ENCODE measurements at places on chromosomes 4 and X. TPM values are rescaled to one million over a fixed set of nuclear protein-coding genes. Genes with fewer than 3 reads are reported as not detected.

Gene ADGRL3
- 0.06 TPM for total RNA-seq

Gene PIR
- total RNA-seq = 24.3 TPM

Gene GPR82
- 0.44 TPM for total RNA-seq

Gene UNC5C
- total RNA-seq = 0.50 TPM

Gene MTMR8
- total RNA-seq = 0.56 TPM

Gene TAF7L
- 0.31 TPM for total RNA-seq

Gene PRKX
- total RNA-seq = 1.7 TPM

Gene PLXNB3
- total RNA-seq = 0.55 TPM

Gene GPR50
- not detected for total RNA-seq

Gene MAGEA11
- not detected for total RNA-seq

Gene NDST4
- not detected for total RNA-seq

Gene CT45A1
- not detected for total RNA-seq

Gene ATP1B4
- not detected for total RNA-seq

Gene MAGEA4
- total RNA-seq = not detected

Gene TASL
- total RNA-seq = 1.3 TPM

Gene NEIL3
- total RNA-seq = 0.13 TPM

Gene TMEM255A
- total RNA-seq = not detected

Gene GAGE12F
- total RNA-seq = not detected

Gene PPBP
- total RNA-seq = not detected

Gene SMC1A
- 27.4 TPM for total RNA-seq

Gene UGT2B11
- 0.29 TPM for total RNA-seq

Gene SGMS2
- 67.8 TPM for total RNA-seq

Gene TMEM150C
- 5.9 TPM for total RNA-seq

Gene FGFR3
- total RNA-seq = 22.3 TPM

Gene C1QTNF7
- total RNA-seq = 0.18 TPM

Gene SPANXA2
- total RNA-seq = not detected

Gene GJB1
- total RNA-seq = 160 TPM

Gene TLR1
- total RNA-seq = 10.5 TPM

Gene HSFX4
- not detected for total RNA-seq

Gene SCFD2
- total RNA-seq = 7.6 TPM

Gene TCEAL6
- not detected for total RNA-seq

Gene SOWAHB
- total RNA-seq = 5.1 TPM

Gene FAM47A
- total RNA-seq = not detected

Gene P2RY10
- total RNA-seq = not detected

Gene TRO
- 0.25 TPM for total RNA-seq

Gene RASL11B
- 0.49 TPM for total RNA-seq

Gene NPNT
- 1.00 TPM for total RNA-seq

Gene HSPA4L
- total RNA-seq = 12.7 TPM

Gene ADH1A
- total RNA-seq = 661 TPM

Gene SASH3
- total RNA-seq = 5.2 TPM
